NB4 (cell line): ENCODE measurements at places on chromosomes 11 and 22.

GRCh38 chr11:66559866-66560676, 8.3 kb downstream of the CTSF start:
- no peak for DNase-seq

GRCh38 chr22:41534219-41534618, 10.1 kb downstream of the POLR3H start:
- no peak for DNase-seq

DNA sequence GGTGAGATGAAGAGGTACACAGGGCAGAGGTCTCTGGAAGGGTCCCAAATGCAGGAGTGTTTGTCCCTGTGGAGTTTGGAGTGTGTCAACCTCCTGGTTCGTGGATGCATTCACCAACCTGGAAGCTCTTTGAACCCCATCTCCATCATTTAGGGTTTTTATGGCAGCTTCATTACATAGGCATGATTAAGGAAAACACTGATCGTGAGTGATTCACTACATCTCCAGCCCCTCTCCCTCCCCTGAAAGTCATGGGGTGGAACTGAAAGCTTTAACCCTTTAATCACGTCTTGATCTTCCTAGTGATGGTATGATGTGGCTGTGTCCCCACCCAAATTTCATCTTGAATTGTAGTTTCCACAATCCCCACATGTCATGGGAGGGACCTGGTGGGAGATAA, 19.8 kb upstream of the INCENP start:
- DNase-seq: no peak

DNA sequence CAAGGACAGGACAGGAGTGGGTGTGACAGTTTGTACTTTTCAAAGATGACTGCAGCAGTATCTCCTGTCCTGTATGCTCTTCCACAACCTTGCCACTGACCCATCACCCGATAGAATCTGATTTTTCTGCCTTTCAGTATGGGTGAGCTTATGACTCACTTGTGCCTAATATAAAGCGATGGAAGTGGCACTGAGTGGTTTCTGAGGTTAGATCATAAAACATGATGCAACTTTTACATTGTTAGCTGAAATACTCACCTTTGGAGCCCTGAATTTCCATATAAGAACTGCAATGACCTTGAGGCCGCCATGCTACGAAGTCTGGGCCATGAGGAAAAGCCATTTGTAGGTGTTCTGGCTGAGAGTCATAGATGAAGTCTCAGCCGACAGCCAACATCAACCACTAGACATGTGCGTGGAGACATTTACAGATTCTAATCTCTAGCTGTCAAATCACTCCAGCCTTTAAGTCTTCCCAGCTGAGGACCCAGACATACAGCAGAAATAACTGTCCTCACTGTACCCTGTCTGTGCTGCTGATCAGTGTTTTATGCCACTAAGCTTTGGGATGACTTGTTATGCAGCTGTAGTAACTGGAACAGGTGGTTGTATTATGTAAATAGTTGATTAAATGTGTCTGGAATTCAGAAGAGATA, 105.9 kb upstream of the ARHGAP20 start:
- DNase-seq: peak; percentile 45

GRCh38 chr11:78406568-78407196, 10.9 kb downstream of the GAB2 start:
- peak; percentile 18 for DNase-seq

GRCh38 chr11:102451041-102451680, 1.4 kb downstream of the TMEM123 start:
- no peak for DNase-seq

DNA sequence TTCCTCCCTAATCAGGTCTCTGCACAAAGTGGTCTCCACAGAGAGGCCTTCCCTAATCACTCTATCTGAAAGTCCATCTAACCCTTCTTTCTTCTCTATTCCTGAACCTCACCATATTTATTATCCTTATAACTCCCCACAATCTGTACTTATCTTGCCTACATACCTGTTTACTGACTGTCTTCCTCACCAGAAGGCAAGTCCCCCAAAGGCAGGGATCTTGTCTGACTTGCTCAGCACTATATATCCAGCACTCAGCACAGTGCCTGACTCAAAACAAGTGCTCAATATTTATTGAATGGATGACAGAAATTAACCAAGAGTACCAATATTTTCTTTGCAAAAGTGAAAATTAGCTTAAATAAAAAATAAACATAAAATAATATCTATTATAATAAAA, 5.5 kb downstream of the DCUN1D5 start:
- DNase-seq: no peak
